ENCODE measurements at places on chromosomes 4 and X. TPM values are rescaled to one million over a fixed set of nuclear protein-coding genes. Genes with fewer than 3 reads are reported as not detected.

Gene MAML3
- total RNA-seq, result 6.7 TPM

DNA sequence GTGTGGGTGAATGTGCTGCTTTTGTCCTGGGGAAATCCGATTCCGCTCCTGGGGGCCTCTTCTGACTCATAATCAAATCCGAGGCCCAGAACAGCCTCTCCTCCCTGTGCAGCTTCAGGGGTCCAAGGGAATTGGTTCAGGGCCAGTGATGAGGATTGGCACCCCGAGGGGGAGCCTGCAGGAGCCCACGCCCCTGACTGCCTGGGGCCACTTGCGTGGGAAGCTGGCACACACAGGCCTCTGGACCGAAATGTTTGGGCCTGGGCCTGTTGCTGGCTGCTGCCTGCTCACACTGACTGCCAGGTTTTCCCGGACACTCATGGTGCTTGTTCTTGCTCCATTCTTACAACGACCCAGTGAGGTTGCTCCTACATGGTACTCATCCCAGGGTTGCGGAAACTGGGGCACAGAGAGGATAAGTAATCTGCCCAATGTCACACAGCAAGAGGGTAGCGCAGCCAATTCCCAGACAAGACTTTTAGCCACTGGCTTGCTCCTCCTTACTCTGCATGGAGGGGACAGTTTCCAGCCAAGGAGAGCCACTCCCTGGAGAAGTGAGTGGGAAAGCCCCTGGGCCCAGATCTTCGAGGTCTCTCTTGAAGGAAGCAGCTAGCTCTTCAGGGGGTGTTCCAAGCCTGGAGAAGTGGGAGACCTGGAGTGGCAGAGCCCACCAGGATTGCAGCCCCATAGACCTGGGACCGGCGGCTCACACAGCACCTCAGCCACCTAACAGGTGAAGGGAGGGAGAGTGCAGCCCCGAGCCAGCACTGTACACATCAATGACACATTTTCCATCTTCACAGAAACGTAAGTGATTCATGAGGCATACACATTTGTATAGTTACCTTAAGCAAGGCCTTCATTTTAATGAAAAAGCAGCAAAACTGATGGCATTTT, 20.3 kb downstream of the CFAP99 start:
- no peak for DNase-seq

Gene MAGEC1
- total RNA-seq, result not detected

GRCh38 chrX:12319003-12319519, 180.8 kb downstream of the FRMPD4 start:
- no peak for DNase-seq

GRCh38 chr4:86935853-86936733, 1.3 kb downstream of the AFF1 start:
- DNase-seq, result no peak

- DNase-seq, result no peak
These were observed 82.4 kb upstream of the SMIM10 start for GRCh38 chrX:134908356-134908755.

Gene GUCY1A1
- 104 TPM for total RNA-seq

Gene SMARCA1
- total RNA-seq, result 96.0 TPM

Gene HSFX1
- total RNA-seq, result 0.95 TPM

Gene HERC6
- 10.0 TPM for total RNA-seq

DNA sequence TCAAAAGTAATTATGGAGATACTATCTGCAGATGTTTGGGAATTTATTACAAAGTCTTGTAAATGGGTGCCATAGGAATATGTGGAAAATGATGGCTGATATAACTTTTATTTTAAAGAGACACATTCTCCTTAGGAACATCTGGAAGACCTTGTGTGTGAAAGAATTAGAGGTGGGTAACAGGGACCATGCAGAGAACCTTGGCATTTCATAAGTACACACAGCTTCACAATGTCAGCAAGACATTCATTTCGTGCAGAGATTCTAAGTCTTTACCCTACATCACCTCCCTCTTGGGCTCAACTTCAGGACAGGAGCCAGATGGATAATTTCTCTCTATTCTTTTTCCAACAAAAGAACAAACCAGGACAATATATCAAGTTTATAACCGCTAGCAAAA, 458.1 kb upstream of the INTU start:
- DNase-seq, result peak; percentile 83

DNA sequence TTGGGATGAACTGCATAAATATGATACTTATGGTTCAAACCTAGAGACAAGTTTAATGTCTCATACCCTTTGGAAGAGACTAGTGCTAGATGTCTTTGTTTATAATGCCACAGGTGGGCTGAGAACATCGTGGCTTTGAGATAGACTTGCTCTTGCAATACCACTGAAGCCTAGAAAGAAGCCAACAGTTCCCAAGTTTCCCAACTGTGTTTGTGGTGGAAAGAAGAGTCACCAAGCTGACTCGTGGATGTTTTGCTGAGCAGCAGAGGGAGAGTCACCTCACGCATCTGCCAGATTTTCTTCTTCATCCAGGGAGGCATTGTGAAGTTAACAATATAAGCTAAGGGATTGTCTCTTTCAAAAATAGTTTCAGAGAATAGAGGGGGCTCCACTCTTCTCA, 1076.2 kb downstream of the C4orf33 start:
- no peak for DNase-seq

Gene HPRT1
- 19.4 TPM for total RNA-seq

DNA sequence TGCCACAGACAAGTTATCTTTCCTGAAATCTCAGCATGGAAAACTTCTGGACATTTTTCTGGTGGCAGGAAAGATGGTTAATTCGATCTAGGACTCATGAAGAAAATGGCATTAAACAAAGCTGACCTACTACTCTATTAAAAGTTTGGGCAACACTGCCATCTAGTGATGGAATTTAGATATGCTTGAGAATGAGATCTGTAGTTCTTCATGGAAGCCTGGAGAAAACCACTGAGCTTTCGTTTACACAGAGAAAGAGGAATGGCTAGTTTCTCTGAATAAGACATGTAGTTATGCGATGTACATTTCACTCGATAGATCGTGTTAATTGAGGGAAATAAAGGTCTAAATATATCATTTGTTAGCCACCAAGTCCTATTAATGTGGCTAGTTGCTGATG, 51.7 kb upstream of the CHRDL1 start:
- DNase-seq, result no peak

Gene PAGE2
- not detected for total RNA-seq

DNA sequence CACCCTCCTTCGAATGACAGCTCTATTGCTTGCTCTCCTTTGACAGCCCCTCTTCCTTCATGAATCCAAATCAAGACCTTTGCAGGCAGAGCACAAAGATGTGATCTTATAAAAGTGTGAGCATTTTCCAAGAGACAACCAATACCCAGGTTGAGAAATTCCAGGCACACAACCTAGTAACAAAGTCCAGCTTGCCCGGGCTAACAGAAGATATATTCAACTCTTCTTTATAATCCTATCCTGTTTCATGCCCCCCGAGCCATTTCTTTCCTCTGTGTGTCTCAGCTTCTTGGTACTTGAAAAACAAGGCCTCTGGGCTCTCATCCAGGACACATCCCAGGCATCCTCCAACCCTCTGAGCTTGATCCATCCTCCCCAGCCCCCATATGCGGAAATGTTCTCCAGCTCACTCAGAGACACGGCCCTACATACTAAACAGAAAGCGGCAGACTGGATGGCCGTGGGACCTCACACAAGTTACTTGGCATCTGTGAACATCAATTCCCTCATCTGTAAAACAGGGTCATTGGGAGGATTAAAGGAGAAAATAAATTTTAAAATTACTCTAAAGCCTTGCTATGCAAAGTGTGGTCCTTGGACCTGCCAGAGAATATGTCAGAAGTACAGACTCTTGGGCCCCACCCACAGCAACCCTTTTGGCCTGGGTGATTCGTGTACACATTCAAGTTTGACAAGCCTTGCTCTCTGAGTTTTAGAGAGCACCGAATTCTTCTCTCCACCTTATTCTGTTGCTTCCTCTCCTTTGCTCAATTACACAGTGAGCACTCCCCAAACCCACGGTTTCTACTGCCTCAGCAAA, 627.0 kb downstream of the BCOR start:
- peak; percentile 66 for DNase-seq

GRCh38 chr4:26162101-26162500, 158.7 kb upstream of the RBPJ start:
- DNase-seq, result no peak

- DNase-seq, result no peak
These were observed 17.8 kb downstream of the ZNF185 start for GRCh38 chrX:152915541-152916241.

GRCh38 chrX:140064993-140065392, 99.7 kb upstream of the CXorf66 start:
- no peak for DNase-seq

- no peak for DNase-seq
These were observed 140.6 kb downstream of the GPM6A start for GRCh38 chr4:175671491-175671934.

GRCh38 chr4:181030961-181031360, 1212.2 kb upstream of the TENM3 start:
- DNase-seq, result no peak

Gene MAGEE2
- total RNA-seq, result 0.74 TPM

- DNase-seq, result no peak
These were observed 46.5 kb downstream of the CWH43 start for GRCh38 chr4:49032440-49033161.

Gene SPATA4
- total RNA-seq, result 0.11 TPM
